ENCODE measurements at places on chromosomes 7 and 10.
A peak's percentile ranks its signal among the peaks of the same experiment; 100 is the strongest.

- DNase-seq, result peak; percentile 74
These were observed 15.1 kb downstream of the PSAP start for GRCh38 chr10:71835671-71836595.

- DNase-seq, result peak; percentile 69
These were observed 20.5 kb upstream of the INPP5A start for GRCh38 chr10:132516771-132517725.

GRCh38 chr7:1804310-1804709 is 134.2 kb downstream of the ELFN1 start:
- DNase-seq, result no peak

- DNase-seq, result no peak
These were observed 153.7 kb downstream of the NRBF2 start for GRCh38 chr10:63286754-63287264.

DNA sequence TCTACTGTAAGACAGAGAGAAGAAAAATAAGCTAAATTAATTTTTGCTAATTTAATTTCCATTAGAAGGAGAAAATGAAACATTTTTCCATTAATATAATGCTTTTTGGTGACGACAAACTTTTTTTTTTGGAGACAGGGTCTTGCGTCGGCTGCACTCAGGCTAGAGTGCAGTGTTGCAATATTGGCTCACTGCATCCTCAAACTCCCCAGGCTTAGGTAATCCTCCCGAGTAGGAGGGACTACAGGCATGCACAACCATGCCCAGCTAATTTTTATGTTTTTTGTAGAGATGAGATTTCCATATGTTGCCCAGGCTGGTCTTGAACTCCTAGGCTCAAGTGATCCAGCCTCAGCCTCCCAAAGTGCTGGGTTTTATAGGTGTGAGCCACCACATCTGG is 229.8 kb upstream of the LRRN3 start:
- DNase-seq, result no peak

DNA sequence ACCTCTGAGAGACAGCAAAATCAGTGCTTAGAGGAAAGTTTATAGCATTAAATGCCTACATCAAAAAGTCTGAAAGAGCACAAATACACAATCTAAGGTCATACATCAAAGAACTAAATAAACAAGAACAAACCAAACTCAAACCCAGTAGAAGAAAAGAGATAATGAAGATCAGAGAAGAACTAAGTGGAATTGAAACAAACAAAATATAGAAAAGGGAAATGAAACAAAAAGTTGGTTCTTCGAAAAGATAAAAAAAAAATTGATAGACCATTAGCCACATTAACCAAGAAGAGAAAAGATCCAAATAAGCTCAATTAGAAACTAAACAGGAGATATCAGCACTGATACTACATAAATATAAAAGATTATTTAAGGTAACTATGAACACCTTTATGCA is 280.0 kb upstream of the NRG3 start:
- no peak for DNase-seq

- DNase-seq, result no peak
These were observed 310.5 kb downstream of the GPAM start for GRCh38 chr10:111873041-111873440.

DNA sequence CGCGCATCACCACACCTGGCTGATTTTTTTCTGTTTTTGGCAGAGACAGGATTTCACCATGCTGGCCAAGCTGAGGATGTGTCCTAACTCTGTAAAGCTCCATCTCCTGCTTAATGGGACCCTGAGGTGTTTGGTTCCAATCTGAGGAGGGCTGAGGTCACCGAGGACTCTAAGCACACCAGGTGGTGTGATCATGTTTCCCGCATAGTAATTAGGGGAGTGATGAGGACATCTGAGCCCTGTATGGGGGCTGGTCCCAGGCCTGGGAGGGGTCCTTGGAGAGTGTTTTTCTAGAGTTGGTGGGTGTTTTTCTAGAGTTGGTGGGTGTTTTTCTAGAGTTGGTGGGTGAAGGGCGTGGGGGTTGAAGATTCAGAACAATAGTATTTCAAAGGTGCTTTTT is 3.0 kb upstream of the ABHD11 start:
- peak; percentile 31 for DNase-seq

DNA sequence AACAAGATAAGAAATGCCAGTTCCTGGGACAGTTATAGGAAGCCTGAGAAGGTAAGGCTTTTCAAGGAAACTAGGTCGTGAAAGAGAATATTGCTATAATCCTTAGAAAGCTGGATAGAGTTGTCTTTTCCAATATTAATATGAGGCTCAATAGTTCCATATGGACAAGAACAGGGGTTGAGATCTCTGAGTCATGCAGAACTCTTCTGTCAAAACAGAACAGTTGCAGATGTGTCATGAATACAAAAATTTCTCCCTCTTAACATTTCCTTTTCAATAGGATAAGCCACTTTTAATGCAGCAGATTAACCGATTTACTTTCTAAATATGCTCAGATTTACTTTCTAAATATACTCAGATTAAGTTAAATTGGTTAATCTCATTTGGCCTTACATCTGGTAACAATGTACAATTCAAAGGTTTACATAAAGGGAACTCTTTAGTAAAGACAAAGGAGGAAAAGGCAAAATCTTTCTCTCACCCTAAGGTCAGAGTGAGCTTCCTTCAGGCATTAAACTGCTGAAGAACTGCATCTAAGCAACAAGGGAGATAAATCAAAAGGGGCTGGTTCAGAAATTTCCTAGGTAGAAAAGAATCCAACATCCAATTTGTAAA is 104.7 kb upstream of the PCDH15 start:
- no peak for DNase-seq

DNA sequence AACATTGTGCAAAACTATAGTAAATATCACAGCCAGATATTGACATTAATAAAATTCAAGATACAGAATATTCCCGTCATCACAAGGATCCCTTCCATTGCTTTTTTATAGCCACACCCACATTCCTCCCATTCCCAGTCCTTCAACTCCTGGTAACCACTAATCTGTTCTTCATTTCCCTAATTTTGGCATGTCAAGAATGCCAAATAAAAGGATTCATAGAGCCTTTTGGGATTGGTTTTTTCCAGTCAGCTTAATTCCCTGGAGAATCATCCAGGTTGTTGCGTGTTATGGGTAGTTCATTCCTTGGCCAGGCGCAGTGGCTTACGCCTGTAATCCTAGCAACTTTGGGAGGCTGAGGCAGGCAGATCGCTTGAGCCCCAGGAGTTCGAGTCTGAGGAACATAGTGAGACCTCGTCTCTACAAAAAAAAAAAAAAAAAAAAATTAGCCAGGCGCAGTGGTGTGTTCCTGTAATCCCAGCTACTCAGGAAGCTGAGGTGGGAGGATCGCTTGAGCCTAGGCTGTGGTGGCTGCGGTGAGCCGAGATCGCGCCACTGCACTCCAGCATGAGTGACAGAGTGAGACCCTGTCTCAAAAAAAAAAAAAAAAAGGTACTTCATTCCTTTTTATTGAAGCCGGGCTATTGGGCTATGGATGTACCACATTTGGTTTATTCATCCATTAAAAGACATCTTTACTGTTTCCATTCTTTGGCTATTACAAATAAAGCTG is 2.7 kb downstream of the OGDH start:
- no peak for DNase-seq
